M059J (cell line): ENCODE measurements at places on chromosomes 5 and 9. TPM values are rescaled to one million over a fixed set of nuclear protein-coding genes. Genes with fewer than 3 reads are reported as not detected.

The TTC23L gene
- not detected in 2 replicates for total RNA-seq

The SLC9A3 gene
- total RNA-seq: 2.9 and 3.0 TPM in 2 replicates

The ZBTB26 gene
- 2.8 and 5.3 TPM in 2 replicates for total RNA-seq

The NELFB gene
- 41.8 and 73.9 TPM in 2 replicates for total RNA-seq

The MAMDC2 gene
- 3.4 and 4.9 TPM in 2 replicates for total RNA-seq

The CDX1 gene
- total RNA-seq: not detected in 2 replicates

The IFNE gene
- 0.57 TPM in 1 of 2 replicates, not detected in the other for total RNA-seq

The SLC46A2 gene
- total RNA-seq: not detected in 2 replicates

The ATP10B gene
- total RNA-seq: 0.05 TPM in 1 of 2 replicates, not detected in the other

- DNase-seq: peak; percentile 38
Measured at GRCh38 chr5:61162832-61163567, 732 bp upstream of the SMIM15 start.

DNA sequence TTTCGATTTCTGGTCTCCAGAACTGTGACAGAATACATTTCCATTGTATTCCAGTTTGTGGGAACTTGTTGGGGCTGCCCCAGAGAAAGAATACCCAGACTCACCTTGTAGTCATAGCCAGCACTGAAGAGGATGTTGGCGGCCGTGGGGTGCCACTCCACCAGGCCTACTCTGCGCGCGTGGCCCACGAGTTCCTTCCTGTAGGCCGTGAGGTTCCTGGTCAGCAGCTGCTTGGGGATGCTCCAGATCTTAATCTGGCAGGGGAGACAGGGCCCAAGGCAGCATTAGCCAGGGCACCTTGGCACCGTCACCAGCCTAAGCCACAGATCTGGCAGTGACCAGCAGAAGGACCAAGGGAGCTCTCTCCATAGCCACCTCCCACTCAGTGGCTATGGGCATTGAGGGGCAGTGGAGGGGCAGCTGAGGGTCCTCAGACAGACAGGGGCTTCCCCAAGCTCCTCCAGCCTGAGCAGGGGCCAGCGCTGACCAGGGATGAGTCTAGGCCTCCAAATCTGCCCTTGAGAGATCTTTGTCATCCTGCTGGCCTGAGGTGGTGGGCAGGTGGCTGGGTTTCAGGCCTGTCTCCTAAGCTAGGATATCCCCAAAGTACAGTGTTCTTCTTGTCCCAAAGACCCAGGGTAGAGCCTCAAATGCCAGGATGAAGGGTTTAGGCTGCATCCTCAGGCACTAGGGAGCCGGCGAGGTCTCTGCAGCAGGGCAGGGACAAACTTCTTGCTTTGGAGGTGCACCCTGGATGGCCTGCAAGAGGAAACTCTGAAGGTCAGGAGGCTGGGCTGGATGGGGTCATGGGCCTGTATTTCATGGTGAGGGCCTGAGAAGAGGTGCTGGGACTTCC, 15.9 kb upstream of the TRIM14 start:
- no peak for DNase-seq

DNA sequence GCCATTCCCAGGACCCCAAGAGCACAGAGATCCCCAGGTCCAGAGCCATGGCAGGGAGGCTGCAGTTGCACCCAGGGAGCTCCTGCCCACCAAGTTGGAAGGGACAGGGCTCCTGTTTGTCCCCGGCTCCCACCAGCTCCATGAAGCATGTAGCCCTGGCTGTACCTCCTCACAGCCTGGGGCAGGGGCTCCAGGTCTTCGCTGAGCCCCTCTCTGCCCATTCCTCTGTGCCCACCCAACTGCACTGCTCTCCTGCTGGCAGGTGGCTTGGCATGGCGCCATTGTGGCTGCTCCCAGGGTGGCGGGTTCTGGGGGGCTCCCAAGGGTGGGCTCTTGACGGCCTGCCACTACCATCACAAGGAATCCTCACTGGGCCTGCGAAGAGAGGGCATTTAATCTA, 197.5 kb upstream of the DAB2 start:
- no peak for DNase-seq

DNA sequence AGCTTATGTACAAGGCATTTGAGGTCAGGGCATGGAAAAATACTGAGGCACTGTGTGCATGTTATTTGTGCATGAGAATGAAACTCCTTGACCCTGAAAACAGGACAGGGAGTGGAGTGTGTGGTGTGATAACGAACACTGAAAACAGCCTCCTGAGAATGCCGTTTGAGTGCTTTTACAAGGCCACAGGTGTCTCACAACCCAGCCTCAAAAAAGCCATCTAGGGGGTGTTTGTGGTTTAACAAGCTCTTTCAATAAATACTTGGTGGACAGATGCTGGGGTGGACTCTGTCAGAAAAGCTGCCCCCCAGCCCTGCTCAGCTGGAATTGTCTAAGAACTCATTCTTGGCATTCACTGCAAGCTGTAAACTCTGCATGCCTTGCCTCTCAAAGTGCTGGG, 94.0 kb upstream of the SLC25A48 start:
- no peak for DNase-seq

DNA sequence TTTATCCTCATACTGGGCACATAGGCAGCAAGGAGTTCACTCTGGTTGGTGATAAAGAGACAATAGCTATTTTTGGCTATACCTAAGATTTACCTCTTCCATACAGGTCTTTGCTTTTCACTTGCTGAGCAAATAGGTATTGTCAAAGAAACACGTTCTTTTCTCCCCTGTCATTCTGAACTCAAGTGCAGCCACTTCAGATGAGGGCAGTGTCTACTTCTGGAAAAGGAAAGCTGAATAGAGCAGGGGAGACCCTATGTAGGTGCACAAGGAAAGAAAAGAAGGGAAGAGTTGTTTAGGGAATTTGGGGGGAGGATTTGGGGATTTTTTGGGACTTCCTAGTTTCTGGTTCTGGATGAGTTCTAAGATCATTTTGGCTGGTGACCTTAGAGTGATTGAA, 109.6 kb downstream of the ATP10B start:
- no peak for DNase-seq

DNA sequence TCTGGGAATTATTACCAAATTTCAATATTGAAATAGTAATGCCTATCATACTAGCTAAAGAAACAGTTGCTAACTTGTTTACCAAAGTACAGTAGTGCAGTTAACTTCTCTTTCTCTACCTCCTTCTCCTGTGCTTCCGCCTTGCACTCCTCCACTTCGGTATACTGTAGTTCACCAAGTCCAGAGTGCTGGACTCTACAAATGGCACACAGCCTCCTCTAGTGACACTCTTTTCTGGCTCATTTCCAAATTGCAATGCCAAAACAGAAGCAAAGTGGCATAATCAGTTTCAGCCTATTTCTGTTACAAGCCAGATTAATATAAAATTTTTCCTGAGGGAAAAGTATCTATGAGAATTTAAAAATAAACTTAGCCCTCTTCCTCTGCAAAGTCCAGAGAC, 86.0 kb upstream of the RASGRF2 start:
- peak; percentile 3 for DNase-seq

- DNase-seq: peak; percentile 42
Measured at GRCh38 chr5:171415115-171415730, 4.2 kb upstream of the FGF18 start.

DNA sequence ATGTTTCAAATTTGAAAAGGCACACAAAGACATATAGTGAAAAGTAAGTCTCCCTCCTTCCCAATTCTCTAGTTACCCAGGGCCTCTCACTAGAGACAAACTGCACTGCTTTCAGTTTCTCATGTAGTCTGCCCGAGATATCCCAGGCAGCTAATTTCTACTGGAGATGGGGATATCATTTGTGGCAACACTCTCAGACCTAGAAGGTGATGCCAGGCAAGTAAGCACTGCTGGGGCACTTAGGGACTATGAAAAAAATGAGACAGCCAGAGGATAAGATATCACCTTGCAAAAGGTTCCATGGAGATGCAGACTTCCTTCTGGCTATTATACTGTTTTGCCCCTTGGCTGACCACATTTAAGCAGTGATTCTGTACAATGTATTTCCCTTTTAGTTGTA, 12.6 kb downstream of the SIL1 start:
- no peak for DNase-seq

DNA sequence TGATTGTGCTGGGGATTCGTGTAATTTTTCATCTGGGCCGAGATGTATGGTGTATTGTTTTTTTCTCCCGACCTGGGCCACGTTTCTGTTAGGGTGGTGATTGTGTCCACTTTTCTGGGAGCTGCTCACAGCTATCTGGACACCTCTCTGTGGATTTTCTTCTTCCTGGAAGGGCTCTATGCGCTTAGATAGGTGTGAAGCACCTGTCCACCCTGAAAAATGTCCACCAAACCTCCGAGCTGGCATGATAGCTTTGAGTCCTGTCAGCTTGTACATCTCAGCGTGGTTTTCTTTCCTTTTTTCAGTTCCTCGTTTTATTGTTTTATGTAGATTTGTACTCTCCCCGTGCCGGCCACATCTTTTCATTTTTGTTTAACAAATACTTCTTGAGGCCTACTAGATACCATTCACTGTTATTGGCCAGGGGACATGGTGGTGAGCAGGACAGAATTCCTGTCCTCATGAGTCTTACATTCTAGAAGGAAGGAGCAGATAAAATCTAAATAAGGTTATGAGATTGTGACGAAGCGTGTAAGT, 1.1 kb downstream of the UGCG start:
- DNase-seq: peak; percentile 64

GRCh38 chr9:97064176-97064575, 25.2 kb upstream of the CTSV start:
- DNase-seq: no peak

GRCh38 chr9:93253633-93254032, 69.7 kb downstream of the WNK2 start:
- DNase-seq: no peak
